ENCODE measurements at places on chromosomes 5 and 9.
A peak's percentile ranks its signal among the peaks of the same experiment; 100 is the strongest.

GRCh38 chr9:98226957-98227356 is 28.5 kb downstream of the TBC1D2 start:
- no peak for DNase-seq

GRCh38 chr9:26904070-26904469 is 11.5 kb upstream of the CAAP1 start:
- no peak for DNase-seq

DNA sequence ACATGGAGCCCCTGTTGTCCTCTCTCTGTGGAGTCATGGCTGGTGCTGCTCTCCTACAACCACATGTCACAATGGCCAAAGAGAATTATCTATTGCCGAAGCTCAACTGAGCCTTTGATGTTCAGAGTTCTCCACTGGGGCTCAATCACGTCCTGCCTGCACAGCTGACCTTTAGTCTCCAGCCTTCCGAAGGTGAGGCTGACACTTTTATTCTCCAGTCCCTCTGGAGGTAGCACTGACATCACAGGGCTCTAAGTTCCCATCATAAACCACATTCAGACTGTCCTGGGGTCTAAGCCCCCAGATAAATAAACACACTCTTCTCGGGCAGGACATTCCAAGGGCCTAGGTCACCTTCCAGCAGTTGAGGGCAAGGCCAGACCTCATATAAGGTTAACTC is 23.4 kb downstream of the ADCY2 start:
- DNase-seq = no peak

DNA sequence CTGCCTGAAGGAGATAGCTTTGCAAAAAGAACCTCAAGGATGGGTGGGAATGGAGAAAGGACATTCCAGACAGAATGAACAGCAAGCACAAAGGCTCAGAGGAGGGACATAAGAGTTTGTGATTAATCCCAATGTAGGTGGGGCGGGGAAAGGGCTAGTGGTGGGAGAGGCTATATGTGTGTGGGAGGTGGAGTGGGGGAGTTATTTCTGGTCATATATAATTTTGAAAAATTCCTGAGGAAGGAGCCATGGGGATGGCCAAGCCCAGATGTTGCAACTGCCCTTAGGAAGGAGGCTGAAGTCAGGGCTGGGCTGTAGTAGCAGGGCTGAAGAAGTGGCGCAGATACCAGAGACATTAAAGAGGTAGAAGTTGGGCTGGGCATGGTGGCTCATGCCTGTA is 13.4 kb upstream of the CCL27 start:
- DNase-seq = no peak

- DNase-seq = no peak
These were observed 16.5 kb upstream of the SPARC start for GRCh38 chr5:151703227-151703626.

DNA sequence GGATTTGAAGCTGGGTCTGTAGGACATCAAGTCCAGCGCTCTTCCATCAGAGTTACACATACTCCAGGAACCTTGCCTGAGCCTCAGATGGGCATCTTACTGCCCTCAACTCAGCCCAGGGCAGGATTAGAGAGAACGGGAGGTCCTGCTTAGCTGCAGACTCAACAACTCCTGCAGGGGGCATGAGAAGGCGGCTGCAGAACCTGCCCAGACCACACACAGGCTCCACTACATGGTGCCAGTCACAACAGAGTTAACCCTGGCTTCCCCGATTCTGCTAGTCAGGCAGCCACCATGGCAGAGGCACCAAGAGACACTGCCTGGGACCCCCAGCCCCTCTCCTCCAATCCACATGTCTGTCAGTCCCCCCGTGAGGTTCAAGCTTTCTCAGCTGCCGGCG is 23.9 kb upstream of the CPLX2 start:
- peak; percentile 21 for DNase-seq

- DNase-seq = no peak
These were observed 9.4 kb downstream of the VDAC1 start for GRCh38 chr5:133995341-133995740.

GRCh38 chr5:146779211-146779869 is 99.2 kb downstream of the PPP2R2B start:
- DNase-seq = no peak

- DNase-seq = no peak
These were observed 3.5 kb upstream of the PCDH12 start for GRCh38 chr5:141961466-141961865.

GRCh38 chr5:60487476-60487875 is 212.5 kb downstream of the DEPDC1B start:
- no peak for DNase-seq

- no peak for DNase-seq
These were observed 21.0 kb upstream of the CDKN2B start for GRCh38 chr9:22030101-22030598.

DNA sequence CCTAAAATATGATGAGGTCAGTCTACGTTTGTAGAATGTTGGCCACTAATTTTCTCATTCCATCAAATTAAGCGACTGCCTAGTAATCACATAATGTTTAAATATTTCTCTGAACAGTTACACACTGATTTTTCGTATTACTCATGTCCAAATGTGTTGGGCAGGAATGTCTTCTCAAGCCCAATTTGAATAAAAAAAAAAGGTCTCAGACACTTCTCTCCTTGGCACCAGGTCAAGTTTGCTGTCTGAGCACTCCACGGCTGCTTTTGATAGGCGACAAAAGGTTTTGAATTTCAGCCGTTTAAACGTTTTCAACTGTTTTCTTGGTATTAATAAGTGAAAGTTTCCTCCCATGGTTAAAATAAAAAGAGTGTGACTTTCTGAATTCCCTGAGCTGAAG is 542.1 kb downstream of the IRX1 start:
- DNase-seq = no peak

- no peak for DNase-seq
These were observed 296.5 kb downstream of the DEPDC1B start for GRCh38 chr5:60403343-60404006.

- DNase-seq = no peak
These were observed 47.9 kb upstream of the SMAD5 start for GRCh38 chr5:136084698-136085097.

- DNase-seq = no peak
These were observed 29.6 kb upstream of the MRPS30 start for GRCh38 chr5:44779167-44779566.

GRCh38 chr5:86557920-86558319 is 59.8 kb upstream of the COX7C start:
- no peak for DNase-seq

GRCh38 chr9:114448706-114449105 is 56.6 kb downstream of the WHRN start:
- no peak for DNase-seq

GRCh38 chr9:107481035-107481434 is 8.5 kb downstream of the KLF4 start:
- no peak for DNase-seq

GRCh38 chr9:99905833-99906402 is 536 bp upstream of the STX17 start:
- DNase-seq = no peak

DNA sequence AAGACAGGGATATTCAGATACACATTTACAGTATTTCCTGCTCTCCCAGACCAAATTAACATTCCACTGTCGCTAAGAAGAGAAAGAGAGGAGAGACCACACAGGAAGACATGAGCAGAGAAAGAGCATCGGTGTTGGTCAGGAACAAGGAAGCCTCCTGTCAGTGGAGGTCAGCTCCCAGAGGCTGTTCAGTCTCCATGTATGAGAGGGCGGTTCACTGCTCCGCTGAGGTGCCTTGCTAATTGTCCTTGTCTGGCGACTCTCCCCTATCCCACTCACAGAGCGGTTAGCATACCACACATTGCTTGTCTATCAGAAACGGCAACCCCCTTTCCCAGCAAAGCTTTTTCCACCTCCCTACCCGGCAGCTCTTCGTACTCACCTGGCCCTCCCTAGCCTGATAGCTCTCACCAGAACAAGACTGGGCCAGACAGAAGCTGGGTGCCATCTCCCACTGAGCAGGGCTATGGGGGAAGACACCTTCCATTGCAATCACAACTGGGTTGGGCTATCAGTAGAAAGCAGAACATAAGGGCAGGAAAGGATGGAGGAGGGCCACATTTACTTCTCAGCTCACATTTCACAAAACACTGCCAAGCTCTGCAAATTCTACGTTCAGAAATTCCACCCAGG is 58.6 kb upstream of the LMNB1 start:
- no peak for DNase-seq

- DNase-seq = no peak
These were observed 13.7 kb downstream of the IL31RA start for GRCh38 chr5:55864606-55865541.

DNA sequence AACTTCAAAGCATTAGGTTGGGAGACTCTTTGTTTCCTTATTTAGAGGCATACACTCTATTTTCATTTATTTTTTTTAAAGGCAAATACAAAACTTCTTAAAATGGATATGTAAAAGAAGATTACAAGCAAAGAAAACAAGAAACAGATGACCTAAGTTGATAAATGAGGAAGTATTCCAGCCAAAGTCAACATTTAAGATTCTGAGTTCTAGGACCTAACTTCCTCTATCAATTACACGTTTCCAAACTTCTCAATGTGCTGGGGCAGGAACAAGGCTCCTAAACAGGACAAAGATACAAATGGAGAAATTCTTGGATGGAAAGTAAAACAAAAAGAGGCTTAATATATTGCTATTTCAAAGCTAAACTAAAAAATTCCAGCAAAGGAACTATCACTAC is 89.5 kb downstream of the TLE1 start:
- no peak for DNase-seq
